ENCODE measurements at places on chromosomes 6 and 20. TPM values are rescaled to one million over a fixed set of nuclear protein-coding genes. Genes with fewer than 3 reads are reported as not detected.
A peak's percentile ranks its signal among the peaks of the same experiment; 100 is the strongest.

GRCh38 chr20:4401601-4402000, 320.1 kb upstream of the PRND start:
- peak; percentile 52 for DNase-seq

GRCh38 chr20:8722277-8722928, 346.5 kb upstream of the PLCB4 start:
- peak; percentile 87 for DNase-seq

- no peak for DNase-seq
These were observed 177.5 kb upstream of the CST7 start for GRCh38 chr20:24771542-24772061.

The ZNFX1 gene
- total RNA-seq: 47.0 TPM

- DNase-seq: no peak
These were observed 91.3 kb downstream of the ADGRB3 start for GRCh38 chr6:68726337-68726736.

- peak; percentile 91 for DNase-seq
These were observed 308.9 kb downstream of the ALDH8A1 start for GRCh38 chr6:134640975-134641429.

The BPIFB4 gene
- not detected for total RNA-seq

GRCh38 chr6:124924333-124924759, 37.9 kb upstream of the RNF217 start:
- no peak for DNase-seq

DNA sequence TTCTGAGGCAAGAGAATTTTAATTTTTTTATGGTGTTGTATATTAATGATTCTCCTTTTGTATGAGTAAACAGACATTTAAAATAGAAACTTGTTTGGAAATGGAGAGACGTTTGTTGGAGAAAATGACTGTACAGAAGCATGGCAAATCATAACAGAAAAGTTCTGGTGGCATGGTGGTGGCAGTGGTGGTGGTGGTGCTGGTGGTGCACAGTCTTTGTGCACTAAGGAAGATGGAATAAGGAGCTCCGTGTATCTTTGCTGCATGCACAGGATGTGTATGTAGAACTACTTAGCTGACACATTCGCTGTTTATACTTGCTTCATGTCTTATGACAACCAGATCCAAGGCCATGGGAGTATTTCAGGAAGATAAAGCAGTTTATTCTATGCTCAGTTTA, 294.9 kb downstream of the UTRN start:
- DNase-seq: no peak

DNA sequence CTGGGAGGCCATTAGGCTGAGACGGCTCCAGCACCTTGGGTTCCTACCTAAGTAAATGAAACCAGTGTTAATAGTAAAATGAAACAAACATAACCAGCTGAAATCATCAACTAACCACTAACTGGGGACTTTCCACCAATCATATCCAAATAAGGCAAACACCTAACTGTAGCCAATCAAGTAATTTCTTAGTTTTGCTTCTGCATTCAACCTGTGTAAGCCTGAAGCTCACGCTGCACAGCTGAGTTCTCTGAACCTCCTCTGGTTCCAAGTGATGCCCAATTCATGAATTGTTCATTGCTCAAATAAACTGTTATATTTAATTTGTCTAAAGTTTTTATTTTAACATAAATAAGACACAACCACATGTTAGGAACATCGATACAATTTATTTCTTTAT, 22.5 kb downstream of the KLHL32 start:
- no peak for DNase-seq

GRCh38 chr20:61253264-61253639, 1.2 kb downstream of the CDH4 start:
- DNase-seq: peak; percentile 30

DNA sequence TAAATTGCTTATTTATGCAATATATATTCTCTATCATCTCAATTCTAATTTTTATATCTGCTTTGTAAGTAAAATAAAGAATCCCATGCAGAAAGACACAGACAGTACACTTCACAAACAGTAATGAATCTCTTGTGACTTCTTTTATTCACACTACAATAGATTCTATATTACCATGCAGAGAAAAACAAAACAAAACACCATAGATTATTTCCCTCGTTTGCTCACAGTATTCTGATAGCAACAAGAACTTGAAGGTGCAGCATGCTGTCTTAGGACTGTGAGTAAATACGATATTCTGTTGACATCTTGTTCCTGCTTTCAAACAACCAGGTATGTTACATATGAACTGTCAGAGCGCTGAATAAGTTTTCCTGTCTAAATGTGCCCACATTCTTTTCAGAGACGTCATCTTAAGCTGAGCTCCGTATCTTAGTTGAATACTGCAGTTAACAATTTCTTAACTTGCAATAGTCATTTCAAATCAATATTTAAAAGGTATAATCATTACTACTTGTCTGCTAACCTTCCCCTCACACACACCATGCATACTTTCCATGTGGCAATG, 140.1 kb downstream of the BTBD9 start:
- no peak for DNase-seq

The RPN2 gene
- total RNA-seq: 405 TPM

DNA sequence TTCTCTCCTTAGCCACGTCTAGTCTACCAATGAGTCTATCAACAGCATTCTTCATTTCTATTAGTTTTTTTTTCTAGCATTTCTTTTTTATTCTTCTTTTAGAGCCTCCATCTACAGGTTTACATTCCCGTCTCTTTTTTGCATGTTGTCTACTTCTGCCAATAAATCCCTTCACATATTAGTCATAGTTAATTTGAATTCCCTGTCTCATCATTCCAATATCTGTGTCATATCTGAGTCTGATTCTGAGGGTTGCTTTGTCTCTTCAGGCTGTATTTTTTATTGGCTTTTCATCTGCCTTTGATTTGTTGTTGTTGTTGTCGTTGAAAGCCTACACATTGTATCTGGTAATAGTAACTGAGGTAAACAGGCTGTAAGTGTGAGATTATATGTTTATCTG, 104.6 kb downstream of the HMGCLL1 start:
- DNase-seq: no peak

- no peak for DNase-seq
These were observed 365.3 kb upstream of the SULF2 start for GRCh38 chr20:48150568-48150967.

GRCh38 chr20:37737826-37738420, 44.1 kb downstream of the CTNNBL1 start:
- DNase-seq: no peak

The LTA gene
- not detected for total RNA-seq

The FRK gene
- 0.05 TPM for total RNA-seq

The ZNF334 gene
- 0.34 TPM for total RNA-seq

DNA sequence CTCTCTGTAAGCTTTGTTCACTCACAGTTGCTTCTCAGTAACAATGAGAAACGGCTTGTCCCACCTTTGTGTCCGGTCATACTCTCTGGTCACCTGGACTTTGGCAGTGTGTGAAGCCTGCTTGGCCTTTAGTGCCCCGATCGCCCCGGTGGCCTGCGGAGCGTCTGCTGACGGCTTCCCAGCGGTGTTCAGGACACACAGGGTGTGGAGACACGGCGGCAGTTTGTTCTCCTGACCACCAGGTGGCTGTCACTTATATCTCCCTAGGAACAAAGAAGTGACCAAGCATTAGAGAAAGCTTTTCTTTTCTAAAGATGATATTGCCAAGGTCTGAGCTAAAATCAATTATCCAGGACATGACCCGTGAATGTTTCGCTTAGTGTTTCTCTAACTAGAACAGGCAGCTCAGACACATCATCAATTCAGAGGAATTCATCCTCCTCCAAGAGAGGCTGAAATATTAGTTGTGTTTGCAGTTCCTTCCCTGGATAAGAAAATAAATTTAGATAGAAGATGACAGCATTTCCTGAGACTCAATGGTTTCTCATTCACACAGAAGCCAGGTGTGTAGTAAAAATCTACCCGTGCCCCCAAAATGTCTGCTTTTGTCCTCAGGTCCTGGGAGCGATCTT, 167.4 kb upstream of the THBS2 start:
- peak; percentile 39 for DNase-seq

DNA sequence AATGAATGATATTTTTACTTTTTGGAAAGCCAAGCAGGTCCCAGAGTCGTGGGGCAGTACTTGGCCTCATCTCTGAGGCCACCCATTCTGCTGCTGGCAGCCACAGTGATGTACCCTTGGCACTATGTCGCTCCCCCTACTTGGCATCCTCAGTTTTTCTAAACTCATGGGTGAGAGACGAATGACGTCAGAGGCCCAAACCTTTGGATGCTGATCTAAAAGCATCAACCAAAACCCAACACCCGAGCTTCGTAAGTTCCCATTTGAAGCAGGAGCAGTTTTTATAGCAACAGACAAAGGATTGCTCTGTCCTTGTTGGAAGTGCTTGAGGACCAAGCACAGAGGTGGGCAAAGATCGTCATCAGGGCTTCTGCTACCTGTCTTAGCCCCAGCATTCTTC, 212.9 kb downstream of the PAX1 start:
- no peak for DNase-seq

DNA sequence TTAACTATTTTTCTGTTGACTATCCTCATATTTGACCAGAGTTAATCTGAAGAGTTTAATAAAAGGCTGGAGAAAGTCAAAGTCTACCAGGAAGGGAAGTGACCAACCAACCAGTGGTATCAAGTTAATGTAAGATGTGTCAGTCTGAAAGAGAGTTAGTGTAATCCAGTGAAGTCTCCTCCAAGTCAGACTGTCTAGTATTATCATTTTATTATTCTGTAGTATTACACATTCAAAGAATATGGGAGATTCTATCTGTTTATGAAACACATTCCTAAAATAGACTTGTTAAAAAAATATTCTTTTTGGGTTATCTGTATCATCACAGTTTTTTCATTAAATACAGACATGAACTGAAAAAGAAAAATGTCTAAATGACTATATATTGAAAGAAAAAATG, 194.4 kb downstream of the BTBD9 start:
- no peak for DNase-seq

- peak; percentile 96 for DNase-seq
These were observed 1.6 kb upstream of the THBD start for GRCh38 chr20:23050847-23051627.

The SMPD2 gene
- 12.6 TPM for total RNA-seq

DNA sequence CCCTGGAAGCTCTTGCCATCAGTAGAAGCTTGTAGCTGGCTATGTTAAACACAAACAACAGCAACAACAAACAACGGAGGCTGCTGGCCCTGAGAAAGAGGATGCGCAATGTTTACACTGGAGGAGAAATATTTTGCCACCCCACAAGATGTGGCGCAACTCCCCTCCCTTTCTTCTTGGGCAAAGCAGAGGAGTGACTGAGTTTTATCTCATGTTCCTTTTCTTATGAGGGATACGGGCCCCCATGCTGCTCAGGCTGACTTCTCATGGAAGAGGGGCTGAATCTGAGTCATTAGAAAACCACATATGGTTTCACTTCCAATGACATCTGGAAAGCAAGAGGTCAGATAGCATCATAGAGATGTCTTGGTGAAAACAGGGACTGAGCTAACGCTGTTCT, 75.9 kb upstream of the HDDC2 start:
- DNase-seq: no peak

The DSTN gene
- total RNA-seq: 157 TPM

DNA sequence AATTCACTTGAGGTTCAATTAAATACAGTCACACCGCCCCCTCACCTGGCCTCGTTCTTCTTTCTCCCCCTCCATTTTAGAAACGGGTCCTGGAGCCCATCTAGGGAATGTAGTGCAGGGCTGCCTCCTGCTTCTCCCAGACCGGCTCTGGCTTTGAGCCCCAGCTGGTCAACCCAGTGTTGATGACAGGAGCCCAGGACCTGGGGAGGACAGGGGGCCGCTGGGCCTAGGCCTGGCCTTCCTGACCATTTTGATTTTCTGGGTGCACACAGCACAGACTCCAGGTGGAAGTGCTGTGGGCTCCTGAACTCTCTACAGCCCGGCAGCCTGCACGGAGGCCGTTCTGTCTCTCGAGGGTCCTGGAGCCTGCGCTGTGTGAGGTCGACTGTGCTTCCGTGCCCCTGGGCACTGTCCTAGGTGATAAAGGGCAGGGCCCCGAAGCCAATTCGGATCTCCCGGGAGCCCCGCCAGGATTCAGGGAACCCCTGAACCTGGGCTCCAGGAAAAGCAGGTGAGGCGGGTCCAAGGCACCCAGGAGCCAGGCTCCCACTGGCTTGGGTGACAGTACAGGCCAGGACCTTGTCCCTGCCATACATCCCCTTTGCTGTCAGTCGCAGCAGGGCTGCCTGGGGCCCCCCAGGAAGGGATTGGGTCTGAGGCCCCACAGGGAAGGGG, 23.3 kb downstream of the NPEPL1 start:
- no peak for DNase-seq

GRCh38 chr6:157943964-157944283, 37.7 kb upstream of the SYNJ2 start:
- no peak for DNase-seq

All from dermis blood vessel endothelial cell (primary cell).